Urinary bladder (tissue), 4 donors: ENCODE measurements at places on chromosomes 4 and X. TPM values are rescaled to one million over a fixed set of nuclear protein-coding genes. Genes with fewer than 3 reads are reported as not detected.
A peak's percentile ranks its signal among the peaks of the same experiment; 100 is the strongest.

The JAKMIP1 gene
- 0.61 TPM for polyA plus RNA-seq

DNA sequence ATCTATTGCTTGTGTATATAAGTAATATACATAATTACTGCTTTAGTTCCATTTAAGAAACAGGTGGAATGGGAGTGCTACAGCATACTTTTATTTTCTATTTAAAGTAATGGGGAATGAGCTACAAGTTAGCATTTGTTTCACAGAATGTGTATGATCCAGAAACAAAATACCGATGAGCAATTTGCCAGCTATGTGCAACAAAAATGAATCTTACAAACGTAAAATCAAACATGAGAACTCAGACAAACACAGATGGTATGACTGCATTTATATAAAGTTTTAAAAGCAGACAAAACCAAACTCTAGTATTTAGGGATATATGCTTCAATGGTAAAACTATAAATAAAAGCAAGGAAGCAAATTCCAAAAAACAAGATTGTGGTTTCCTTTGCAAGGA lies 141.7 kb downstream of the PAPSS1 start:
- no peak for DNase-seq

GRCh38 chr4:38621028-38621684 lies 42.8 kb upstream of the KLF3 start:
- DNase-seq = no peak

GRCh38 chrX:17465802-17466201 lies 90.8 kb downstream of the NHS start:
- DNase-seq = no peak

GRCh38 chr4:83110223-83110945 lies 4.1 kb downstream of the PLAC8 start:
- peak; percentile 64 for DNase-seq
